ENCODE measurements at places on chromosomes 16 and 17.

GRCh38 chr16:88746506-88746905 lies 38.5 kb downstream of the PIEZO1 start:
- DNase-seq = no peak

DNA sequence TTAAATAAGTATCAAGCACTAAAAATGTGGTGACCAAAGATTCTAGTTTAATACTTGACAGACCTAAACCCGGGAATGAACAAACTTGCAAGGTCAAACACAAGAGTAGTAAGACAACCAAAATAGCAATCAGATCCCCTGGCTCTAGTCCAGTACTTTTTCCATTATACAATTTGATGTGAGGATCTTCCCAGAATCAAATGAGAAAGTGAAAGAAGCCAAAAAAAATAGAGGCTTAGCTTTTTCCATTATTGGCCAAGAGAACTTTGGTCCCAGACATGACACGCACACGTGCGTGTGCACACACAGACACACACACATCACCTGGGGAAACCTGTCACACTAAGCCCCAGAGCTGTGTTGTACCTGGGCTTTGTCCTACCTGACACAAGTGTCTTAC lies 300.6 kb upstream of the CDH5 start:
- DNase-seq = no peak

DNA sequence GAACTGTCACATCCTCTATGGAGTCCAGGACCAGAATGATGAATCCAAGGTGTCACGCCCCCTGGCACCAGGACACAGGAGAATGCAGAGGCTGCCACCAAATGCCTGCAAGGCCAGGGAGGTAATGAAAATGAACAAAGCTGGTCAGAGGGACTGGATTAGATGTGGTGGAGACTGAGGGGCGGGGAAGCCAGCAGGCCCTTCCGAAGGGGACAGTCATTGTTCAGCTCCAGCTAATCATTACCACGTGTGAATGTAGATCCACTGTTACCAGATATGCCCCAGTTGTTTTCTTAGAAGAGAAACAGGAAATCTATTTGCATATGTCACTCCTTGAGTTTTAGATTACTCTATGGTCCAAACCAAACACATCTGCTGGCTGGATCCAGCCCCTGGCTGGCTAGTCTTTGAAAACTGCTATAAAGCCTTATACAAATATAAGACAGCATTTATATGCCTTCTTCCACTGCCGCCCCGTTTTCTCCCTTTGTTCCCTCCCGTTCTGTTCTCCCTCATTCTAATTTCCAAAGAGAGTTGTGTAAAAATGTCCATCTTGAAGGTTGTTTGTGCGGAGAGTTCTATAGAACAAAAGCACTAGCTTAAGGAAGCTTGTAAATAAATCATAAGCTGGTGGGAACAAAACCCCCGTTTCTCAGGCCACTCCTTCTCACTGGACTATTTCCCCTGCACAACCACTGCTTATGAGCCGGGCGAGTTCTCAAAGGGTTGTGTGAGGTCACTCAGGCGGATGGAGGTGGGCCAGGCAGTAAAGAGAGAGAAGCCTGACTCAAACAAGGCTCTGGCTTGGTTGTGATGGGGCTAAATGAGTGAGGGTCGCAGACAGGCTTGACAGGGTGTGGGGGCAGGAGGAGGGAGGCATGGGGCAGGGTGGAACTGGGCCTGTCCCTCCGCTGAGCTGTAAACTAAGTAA lies 14.2 kb downstream of the CRYM start:
- no peak for DNase-seq

GRCh38 chr17:80861892-80862291 lies 129.7 kb upstream of the CHMP6 start:
- peak; percentile 57 for DNase-seq

DNA sequence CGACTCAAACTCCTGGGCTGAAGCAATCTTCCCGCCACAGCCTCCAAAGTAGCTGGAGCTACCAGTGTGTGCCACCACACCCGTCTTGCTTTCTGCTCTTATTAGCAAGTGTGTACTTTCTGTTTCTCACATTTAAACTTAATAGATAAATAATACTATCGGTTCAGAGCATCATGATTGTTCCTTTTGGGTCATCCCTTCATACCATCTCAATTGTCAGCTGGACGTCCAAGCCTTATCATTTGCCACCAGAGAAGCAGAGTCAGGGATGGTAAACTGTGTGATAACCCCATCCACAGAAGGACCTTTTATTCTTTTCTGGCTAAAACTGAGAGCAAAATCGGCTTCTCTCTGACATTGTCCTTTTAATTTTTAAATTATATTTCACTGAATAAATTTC lies 279.8 kb upstream of the GOT2 start:
- no peak for DNase-seq

- DNase-seq = no peak
These were observed 382.3 kb upstream of the EEF2KMT start for GRCh38 chr16:5479926-5480325.

- no peak for DNase-seq
These were observed 55.9 kb downstream of the ANKRD11 start for GRCh38 chr16:89434490-89434889.

- no peak for DNase-seq
These were observed 23.5 kb downstream of the PLD6 start for GRCh38 chr17:17182598-17183136.

- DNase-seq = no peak
These were observed 43.5 kb downstream of the MRPS23 start for GRCh38 chr17:57806167-57806830.

Data from globus pallidus (tissue), 1 donor.